NCI-H2081 (cell line): ENCODE measurements at places on chromosomes 2 and 18.

DNA sequence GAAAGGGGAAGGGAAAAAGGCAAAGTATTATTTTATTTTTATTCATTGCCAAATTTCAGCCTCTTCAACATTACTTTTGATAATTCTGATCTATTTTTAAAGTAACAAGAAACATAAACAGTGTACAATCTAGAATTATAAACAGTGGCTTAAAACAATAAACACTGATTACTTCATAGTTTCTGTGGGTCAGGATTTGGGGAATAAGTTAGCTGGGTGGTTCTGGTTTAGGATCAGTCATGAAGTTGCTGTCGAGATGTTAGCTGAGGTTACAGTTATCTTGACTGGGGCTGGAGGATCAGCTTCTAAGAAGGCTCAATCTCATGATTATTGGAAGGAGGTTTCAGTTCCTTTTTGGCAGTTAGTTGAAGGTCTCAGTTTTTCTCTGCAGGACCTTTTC lies 109.2 kb downstream of the SCN2A start:
- no peak for DNase-seq

DNA sequence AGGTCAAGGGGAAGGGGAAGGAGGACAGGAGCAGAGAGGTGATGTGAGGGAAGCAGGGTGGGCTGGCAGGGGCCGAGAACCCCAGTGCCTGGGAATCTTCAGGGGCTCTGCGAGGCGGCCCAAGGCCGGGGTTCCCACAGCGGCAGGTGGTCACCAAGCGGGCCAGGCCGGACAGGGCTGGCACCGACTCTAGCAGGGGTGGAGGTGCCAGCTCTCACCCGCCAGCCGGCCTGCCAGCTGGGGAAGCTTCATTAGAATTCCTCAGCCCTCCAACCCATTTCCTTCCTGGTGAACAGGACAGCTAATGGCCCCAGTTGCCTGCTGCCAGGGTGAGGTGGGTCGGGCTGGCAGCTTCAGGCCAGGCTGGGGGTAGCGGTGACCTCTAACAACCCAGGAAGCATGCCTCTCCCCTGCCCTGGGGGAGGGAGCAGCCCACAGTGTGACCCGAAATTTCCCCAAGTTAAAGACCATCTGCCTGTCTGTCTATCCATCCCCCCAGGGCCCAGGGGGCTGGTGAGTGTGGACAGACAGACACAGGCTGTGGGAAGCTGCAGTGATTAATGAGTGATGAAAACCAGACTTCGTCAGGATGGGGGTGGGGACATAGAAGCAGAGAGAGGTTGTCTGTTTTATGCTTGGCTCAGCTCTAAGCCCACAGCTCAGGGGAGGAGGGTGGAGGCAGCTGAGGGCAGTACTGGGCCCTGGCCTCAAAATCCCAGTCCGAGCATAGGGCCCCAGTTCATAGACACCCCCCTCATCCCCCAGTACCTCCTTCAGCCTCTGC lies 144.1 kb downstream of the ZFP36L2 start:
- no peak for DNase-seq

- no peak for DNase-seq
Measured at GRCh38 chr2:43174368-43174916, 52.0 kb downstream of the ZFP36L2 start.

DNA sequence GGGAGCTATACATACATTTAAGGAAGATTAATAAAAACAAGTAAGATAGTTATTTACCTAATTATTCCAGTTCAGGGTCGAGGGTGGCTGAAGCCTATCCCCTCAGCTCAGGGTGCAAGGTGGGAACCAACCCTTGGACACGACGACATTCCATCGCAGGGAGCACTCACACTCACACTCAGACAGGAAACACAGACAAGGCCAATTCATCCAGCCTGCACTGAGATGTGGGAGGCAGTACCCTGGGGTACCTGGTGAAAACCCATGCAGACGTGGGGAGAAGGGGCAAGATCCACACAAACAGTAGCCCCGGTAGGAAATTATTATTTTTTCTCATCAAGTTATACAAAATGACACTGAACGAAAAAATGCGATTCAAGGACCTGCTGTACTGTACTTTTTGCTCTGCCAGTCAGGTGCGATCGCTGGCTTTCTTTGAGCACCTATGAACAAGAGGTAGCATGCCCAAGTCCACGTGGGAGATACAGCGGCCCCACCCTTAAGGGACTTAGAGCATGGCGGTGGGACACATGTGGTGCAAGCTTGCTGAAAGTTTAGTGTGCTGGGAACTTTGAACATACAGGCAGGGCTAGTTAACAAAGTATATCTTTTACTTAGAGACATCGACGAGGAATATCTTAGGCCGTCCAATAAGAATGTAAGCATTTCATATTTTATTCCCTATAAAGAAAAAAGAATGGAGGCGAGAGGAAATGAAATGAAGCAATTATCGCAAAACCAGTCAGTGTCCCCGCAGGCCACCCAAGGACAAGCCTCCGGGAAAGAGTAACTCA lies 624 bp downstream of the METTL8 start:
- peak; percentile 72 for DNase-seq

DNA sequence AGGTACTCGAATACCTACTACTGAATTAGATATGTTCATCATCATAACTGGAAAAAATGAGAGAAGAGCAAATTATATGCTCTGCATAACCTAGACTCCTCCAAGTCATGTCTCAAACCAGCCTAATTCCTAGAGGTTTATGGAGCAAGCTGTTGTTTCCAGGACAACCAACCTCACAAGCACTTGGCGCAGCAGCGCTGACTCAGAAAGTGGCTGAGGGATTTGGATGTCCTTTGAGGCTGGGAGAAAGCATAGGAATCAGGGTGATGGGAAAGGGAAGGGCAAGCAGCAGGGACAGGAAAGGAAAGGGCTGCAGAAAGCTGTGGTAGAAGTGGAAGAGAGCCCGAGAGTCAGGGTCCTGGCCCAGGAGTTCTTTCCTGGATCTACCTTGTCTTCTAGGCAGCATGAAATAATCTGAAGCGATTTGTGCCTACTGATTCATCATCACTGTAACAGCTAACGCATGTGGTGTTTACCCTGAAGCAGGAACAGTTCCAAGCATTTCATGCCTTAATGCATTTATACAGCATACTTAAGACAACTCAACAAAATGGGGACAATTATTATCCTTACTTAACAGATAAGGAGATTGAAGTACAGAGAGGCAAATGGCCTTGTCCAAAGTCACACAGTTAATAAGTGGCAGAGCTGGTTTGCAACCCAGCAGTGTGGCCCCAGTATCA lies 3.7 kb downstream of the PLEK start:
- no peak for DNase-seq

DNA sequence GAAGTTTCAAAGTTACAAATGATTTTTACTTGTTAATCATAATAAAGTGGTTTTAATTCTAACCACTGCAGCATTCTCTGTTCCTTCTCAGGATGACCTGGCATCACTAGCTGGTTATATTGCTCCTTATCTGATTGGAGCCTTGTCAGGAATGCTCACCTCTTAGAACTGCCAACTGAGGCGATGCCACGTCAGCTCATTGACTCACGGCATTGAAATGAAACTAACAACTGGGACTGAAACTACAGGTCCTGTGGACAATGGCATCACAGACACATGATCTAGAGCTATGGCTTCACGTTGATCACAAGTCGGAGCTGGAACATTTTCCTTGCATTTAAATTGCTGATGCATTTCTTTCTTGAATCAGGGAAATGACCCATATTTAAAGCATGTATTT lies 54.9 kb upstream of the MAP2 start:
- no peak for DNase-seq

- DNase-seq = no peak
Measured at GRCh38 chr2:104405623-104406022, 448.3 kb upstream of the POU3F3 start.

DNA sequence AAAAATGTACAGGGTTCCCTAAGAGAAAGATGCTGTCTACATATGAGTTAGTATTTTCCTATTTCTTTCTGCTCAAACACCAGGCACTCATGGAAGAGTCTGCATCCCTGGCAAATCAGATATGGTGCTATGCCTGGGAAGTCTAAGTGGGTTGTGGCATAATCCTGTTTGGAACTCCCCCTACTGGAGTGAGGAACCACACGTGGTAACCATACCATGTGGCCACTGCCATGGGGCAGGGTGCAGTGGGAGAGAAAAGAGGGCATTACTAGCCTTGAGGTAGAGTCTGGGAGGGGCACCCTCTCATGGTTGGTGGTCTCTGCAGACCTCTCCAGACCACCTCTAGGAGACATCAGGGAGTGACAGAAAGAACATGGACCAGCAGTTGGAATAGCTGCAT lies 257.9 kb upstream of the ATP5MC3 start:
- DNase-seq = no peak

GRCh38 chr18:35868915-35869314 lies 103.6 kb upstream of the RMP24 start:
- no peak for DNase-seq

DNA sequence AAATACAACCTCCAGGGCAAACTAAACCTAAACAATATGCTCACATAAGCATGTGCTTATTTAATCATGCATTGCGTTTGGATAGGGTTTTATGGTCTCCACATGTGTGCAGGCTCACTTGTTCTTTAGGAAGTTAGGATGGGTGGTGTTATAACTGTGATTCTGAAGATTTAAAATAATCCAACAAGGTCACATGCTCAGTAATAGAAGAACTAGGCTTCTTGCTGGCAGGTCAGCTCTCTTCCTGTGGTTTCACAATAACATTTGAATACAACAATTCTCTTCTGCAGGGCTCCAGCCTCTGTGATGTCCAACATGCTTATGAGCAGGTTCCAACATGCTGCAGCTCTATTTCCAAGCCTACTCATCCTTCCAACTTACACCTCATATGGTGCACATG lies 84.0 kb downstream of the MYL12B start:
- no peak for DNase-seq

GRCh38 chr2:200814917-200815316 lies 3.2 kb downstream of the BZW1 start:
- no peak for DNase-seq

DNA sequence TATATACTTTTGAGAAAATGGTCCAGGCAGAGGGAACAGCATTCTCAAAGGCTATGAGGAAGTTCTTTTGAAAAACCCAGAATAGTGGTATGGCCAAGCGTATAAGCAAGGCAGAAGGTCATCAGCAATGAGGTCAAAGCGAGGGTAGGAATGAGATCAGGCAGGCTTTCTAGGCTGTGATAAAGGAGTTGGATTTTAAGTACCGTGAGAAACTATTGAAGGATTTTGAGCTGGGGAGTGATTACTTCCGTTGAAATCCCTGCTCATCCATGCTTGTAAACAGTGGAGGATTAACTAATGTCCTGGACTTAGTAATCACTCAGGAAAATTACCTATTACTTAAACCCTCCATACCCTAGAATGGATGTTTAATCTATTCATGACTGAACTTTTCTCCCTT lies 50.2 kb downstream of the EMILIN2 start:
- DNase-seq = no peak

- peak; percentile 83 for DNase-seq
Measured at GRCh38 chr2:26469092-26469710, 8.7 kb downstream of the OTOF start.

GRCh38 chr2:122277956-122278355 lies 522.5 kb downstream of the TSN start:
- DNase-seq = no peak

DNA sequence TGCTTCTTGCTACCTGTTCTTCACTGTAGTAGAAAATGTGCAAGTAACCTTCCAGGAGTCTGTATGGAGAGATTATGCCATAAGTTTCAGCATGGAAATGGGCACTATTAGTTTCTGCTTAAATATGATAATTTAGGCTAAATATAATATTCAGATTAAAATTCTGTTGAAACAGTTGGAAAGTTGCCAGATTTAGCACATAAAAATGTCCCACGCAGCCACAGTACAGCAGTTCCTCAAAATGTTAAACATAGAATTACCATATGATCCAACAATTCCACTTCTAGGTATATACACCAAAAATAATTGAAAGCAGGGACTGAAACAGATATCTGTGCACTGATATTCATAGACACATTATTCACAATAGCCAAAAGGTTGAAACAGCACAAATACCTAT lies 121.2 kb downstream of the NRP2 start:
- DNase-seq = no peak

DNA sequence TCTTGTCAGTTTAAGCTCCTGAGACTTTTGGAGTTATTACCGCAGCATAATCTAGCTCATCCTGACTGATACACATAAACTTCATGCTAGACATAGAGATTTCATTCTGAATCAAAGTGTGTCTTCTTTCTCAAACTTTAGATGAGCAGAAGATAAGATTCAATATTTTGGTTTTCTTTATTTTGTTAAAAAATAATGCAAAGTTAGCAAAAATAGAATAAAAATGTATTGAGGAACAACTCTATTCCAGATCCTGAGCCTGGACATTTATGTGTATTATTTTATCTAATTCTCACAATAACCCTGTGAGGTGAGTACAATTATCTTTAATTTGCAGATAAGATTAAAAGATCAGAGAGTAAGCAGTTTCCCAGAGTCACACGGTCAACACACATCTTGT lies 38.4 kb downstream of the KLHL14 start:
- DNase-seq = no peak

GRCh38 chr2:29278966-29279365 lies 163.8 kb downstream of the CLIP4 start:
- no peak for DNase-seq

DNA sequence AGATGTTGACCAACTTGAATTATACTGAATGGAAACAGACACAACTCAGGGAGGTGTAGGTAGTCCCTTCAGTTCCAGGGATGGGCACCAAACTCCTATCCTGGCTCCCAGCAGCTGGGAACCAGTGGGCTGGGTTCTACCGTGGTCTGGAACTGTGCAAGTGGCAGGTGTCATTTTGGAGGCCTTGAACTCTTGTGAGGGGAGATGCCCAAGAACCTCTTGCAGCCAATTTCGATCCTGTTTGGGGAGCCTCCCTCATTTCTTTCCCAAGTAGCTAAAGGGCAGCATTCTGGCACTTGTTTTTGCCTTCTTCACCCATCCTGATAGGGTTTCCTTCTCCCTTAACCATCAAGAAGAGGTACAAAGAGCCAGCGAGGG lies 200.2 kb downstream of the ANKRD30B start:
- DNase-seq = no peak
